Omental fat pad (tissue), 4 donors: ENCODE measurements at places on chromosomes 11 and 22. TPM values are rescaled to one million over a fixed set of nuclear protein-coding genes. Genes with fewer than 3 reads are reported as not detected.

ELF5 gene
- not detected for total RNA-seq

NXPE4 gene
- total RNA-seq = not detected

PKNOX2 gene
- 2.7 TPM for total RNA-seq

IFITM10 gene
- total RNA-seq = 1.1 TPM

OR5P2 gene
- total RNA-seq = not detected

LAMTOR1 gene
- total RNA-seq = 127 TPM
